ENCODE measurements at places on chromosomes 16 and 17.

DNA sequence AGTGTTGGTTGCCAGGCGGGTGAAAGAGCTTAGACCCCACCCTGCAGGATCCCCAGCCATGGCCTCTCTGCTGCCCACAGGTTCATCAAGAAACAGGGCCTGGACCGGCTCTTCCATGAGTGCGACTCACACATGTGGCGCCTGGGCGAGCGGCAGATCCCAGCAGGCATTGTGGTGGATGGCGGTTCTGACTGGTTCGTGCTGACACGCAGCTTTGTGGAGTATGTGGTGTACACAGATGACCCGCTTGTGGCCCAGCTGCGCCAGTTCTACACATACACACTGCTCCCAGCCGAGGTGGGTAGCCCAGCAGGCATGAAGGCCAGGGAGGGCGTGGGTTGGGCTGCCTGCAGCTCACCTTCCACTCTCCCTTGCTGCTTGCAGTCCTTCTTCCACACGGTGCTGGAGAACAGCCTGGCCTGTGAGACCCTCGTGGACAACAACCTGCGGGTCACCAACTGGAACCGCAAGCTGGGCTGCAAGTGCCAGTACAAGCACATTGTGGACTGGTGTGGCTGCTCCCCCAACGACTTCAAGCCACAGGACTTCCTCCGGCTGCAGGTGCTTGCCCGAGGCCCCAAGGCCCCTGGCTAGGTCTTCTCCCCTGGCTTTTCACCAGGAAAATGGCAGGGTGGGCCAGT, 9.9 kb downstream of the XYLT2 start:
- DNase-seq = no peak

DNA sequence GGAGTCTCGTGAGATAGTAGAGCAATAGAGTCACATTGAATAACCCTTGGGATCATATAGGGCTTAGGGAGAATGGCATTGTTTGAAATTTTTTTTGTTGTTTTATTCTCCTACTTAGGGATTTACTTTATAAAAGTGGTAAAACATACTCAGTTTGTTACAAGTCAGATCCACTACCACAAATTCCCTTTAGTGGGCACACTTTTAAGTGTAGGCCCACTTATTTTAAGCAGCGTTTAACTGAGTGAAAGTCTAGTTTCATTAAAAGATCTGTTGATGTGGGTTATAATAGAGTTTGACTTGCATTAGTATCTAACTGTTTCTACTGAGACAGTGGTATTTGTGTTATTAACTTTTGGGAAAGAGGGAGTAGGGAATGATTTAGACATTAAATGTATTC, 49.3 kb downstream of the USP10 start:
- DNase-seq = no peak

DNA sequence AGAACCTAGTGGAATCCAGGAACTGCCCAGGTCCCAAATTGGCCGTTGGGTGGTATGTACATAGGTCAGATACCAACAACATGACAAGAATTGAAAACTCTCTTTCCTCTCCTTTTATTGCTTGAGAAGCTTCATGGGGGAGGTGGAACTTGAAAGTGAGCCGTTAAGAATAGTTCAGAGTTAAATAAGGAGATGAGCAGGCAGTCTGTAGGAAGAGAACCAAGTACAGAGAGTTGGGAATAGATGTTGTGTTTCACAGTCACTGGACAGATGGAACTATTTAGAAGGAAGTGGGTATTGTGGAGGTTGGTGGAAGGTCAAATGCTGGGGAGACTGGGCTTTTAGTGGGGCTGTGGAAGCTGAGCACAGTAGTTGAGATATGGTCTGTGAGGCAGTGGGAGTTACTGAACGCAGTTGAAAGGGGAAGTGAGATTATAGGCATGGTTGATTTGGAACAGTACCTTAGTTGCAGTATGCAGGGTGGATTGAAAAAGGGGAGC, 26.4 kb downstream of the ARHGAP44 start:
- no peak for DNase-seq

GRCh38 chr16:66474750-66475199, 47.7 kb downstream of the BEAN1 start:
- DNase-seq = no peak

DNA sequence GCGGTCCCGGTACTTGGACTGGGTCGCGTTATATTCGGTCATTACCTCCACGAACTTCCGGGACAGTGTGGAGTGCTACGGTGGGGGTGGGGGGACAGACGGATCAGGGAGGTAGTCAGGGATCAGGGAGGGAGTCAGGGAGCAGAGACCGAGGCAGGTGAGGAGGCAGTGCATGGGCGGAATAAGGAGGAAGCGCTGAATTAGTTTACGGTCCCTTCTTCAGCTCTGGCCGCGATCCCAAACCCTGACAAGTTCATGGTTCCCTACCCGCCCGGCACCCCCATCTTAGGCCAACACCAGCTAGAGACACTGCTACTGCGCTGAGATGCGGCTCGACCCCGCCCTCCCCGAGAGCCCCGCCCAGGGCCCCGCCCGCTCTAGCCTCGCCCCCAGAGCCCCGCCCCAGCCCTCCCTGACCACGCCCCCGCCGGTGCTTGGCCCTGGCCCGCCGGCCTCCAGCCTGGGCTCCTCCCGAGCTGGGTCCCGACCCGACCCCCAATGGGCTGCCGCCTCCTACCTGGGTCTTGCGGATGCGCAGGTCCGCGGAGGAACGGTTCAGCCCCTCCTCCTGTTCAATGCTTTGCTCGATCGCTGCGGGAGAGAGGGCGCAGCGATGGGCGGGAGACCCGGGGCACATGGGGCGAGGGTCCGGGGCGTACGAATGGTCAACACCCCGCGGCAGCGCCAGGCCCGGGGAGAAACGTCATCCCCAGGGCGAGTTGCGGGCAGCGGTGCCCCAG, 12.1 kb downstream of the HSD3B7 start:
- no peak for DNase-seq

GRCh38 chr17:54838651-54839421, 61.8 kb upstream of the TOM1L1 start:
- no peak for DNase-seq

DNA sequence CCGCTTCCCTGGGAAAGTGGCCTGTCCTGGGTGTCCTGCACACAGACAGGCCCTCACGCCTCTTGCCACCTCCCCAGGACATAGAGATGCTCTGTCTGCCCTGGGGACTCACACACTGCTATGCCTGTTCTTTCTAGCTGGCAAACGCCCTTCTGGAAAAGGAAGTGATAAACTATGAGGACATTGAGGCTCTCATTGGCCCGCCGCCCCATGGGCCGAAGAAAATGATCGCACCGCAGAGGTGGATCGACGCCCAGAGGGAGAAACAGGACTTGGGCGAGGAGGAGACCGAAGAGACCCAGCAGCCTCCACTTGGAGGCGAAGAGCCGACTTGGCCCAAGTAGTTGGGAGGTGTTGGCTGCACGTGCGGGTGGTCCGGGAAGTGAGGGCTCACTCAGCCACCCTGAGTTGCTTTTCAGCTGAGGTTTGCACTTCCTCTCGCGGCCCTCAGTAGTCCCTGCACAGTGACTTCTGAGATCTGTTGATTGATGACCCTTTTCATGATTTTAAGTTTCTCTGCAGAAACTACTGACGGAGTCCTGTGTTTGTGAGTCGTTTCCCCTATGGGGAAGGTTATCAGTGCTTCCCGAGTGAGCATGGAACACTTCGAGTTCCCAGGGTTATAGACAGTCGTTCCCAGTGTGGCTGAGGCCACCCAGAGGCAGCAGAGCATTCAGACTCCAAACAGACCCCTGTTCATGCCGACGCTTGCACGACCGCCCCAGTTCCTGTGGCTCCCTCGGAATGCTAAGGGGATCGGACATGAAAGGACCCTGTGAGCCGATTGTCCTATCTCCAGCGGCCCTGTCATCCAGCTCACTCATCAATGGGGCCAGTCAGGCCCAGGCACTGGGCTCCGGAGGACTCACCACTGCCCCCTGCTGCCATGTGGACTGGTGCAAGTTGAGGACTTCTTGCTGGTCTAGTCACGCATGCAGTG, 3.5 kb upstream of the RPL13 start:
- peak; percentile 89 for DNase-seq

GRCh38 chr17:13513039-13513405, 88.7 kb downstream of the HS3ST3A1 start:
- DNase-seq = no peak

DNA sequence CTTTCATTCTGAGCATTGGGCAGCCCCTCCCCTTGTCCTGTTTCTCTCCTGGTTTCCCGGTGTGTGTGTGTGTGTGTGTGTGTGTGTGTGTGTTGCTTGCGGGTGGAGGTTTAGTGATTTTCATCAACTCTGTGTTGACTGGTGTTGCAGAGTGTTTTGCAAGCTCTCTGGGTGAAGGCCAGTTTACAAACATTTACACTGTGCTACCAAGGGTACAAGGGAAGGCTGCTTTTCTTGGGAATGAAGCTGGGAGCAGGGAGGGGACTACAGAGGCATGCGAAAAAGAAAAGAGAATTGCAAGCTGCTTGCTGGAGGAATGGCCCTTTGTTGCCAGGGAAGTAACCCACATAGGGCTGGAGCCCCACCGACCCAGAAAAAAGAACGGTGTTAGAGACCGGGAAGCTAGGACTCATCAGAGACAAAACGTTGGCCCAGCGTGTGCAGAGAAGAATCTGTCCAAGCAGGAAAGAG, 29.6 kb downstream of the HS3ST3B1 start:
- DNase-seq = no peak

DNA sequence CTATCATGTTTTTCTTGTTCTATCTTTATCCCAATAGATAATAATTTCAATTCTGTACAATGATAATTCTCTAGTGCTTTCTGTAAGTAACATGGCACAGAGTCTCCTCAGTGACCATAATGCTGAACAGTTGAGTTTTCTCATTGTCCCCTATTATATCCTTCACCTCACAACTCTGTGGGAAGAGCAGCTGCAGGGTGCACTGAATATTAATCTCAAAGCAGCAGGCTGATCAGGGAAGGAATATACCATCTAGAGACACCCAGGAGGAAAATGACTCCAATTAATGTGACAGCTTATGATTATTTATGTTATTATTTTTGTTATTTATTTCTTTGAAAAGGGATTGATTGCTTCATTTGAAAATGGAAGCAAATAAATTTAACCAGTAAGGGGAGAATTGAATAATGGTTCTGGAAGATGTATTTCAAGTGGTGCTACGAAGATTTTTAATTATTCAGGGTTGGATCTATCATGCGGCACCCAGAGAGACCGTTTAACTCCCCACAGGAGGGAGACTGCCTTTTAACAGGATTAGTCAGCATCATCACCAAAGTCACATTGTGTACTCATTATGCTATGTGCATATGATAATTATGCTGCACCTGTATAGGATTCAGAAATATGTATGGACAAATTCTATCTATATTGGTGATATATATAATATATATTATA, 1015.7 kb upstream of the GOT2 start:
- DNase-seq = no peak

GRCh38 chr17:7177191-7177953, 1.8 kb downstream of the ASGR1 start:
- peak; percentile 68 for DNase-seq

- no peak for DNase-seq
Observed at GRCh38 chr16:4908854-4909401, 28.0 kb downstream of the PPL start.

- no peak for DNase-seq
Observed at GRCh38 chr16:89244754-89245153, 27.3 kb downstream of the ZNF778 start.

Data from caudate nucleus (tissue), 63 donors.